Activated T-cell treated with anti-CD3 and anti-CD28 coated beads for 48 hours (primary cell): ENCODE measurements at places on chromosomes 4 and X.

DNA sequence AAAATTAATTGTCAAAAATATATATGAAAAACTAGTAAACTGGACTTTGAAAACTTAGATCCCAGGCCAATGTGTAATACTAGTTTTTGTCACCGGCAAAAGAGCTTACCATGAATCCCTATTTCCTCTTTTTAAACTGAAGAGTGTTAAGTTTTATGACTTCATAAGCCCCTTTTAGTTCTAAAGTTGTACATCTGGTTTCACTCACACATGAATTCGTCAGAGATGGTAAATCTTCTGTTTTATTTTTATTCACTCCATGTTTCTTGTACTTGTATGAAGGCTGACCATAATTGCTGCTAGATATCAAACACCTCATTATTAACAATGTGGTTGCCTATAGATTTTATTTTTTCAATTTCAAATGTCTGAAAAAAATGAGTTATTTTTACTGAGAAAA is 827.9 kb downstream of the PCDH7 start:
- no peak for DNase-seq

DNA sequence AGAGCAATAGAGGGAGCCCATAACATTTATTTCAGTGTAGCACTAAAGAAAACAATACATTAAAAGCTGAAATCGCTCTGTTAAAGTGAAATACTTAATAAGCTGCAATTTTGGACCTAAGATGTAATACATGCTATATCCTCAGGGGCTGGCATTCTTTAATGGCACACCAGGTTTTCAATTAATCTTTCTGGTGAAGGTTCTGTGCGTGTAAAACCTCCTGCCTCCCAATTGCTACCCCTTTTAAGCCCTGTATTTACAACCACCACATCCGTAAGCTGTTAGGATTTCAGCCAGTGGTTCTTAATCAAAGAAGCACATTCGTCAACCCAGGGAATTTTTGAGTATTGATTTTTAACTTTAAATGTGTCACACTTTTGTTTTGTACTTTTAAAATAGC is 7.6 kb upstream of the COMMD8 start:
- DNase-seq: no peak

DNA sequence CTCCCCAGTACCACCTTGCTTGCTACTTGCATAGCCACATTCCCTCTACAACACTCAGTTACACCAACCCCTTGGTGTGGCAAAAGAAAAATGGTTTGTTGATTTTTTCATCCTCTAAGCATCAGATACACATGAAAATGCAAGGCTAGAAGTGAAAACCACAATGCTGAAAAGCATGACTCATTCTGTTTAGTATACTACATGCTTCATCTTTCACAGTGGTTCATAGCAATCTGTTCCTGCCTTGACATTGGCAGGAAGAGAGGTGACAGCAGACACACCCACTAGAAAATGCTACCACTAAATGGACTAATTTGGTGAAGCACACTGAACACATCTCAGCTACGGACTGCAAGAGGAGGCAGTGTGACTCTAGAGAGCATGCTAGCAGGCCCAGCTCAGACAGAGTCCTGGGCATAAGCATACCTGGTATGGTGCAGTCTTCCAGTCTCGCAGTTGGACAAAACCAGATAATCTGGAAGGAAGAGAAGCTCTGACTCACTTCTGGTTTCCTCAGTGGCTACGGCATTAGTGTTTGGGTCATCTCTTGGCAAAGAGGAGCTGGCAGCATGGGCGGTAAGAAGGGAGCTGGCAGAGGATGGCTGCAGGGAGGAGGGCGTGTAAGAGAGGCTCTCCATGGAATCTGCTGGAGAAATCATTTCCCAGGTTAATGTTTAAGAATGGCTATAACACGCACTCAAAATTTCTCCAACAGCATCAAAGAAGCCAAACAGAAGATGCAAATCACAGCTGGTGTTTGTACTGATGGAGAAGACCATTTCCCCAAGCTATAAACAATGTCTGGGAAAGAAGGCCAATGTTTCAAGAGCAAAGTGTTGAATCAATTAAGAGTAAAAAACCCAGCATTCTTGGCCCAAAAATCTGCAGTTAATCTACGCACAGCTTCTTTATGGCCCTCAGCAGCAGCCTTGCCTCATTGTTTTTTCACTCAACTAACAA is 37.8 kb downstream of the GAB3 start:
- no peak for DNase-seq

GRCh38 chrX:56281789-56282188 is 49.6 kb downstream of the KLF8 start:
- DNase-seq: no peak

DNA sequence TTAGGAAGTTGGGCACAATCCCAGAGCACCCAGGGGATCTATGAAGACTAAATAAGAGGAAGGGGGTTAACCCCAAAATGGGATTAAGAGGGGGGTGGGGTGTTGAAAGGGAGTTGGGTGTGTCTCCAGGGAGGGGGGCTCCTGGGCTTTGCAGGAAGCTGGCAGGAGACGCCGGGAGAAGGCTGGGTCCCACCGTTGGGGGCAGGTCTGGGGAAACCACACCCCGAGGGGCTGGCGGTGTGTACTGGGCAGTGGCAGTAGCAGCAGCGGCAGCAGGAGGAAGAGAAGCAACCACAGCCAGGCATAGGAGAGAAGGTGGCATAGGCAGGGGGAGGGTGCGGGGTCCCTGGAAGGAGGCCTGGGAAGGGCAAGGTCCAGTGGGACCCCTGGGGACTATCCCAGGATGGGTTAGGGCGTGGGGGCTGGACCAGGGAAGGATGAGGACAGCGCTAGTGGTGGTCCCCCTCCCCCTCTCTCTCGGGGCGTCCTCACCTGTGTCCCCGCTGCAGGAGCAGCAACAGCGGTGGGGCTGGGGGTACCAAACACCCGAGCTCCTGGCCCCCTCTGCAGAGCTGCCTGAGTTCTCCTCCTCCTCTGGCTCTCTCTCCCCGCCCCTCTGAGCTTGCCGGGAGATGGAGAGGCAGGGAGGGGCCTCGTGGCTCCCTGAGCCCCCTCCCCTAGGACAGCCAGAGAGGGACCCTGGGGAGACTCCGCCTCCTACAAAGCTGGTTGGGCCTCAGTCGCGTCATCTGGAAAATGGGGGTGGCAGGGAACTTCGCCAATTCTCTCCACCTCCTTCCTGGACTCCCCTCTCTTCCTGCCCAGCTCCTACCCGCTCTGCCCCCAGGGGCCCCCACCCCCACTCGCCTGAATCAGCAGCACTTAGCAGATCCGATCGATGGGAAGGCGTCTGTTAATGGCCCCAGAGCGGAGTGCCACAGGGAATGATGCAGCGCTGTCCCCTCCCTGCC is at the start of gene KCND1:
TSS of gene KCND1 (minus strand) at position 596 of the 971 bp plus-strand sequence. CDS start 1,573 bp downstream, outside the sequence.
- DNase-seq: no peak

DNA sequence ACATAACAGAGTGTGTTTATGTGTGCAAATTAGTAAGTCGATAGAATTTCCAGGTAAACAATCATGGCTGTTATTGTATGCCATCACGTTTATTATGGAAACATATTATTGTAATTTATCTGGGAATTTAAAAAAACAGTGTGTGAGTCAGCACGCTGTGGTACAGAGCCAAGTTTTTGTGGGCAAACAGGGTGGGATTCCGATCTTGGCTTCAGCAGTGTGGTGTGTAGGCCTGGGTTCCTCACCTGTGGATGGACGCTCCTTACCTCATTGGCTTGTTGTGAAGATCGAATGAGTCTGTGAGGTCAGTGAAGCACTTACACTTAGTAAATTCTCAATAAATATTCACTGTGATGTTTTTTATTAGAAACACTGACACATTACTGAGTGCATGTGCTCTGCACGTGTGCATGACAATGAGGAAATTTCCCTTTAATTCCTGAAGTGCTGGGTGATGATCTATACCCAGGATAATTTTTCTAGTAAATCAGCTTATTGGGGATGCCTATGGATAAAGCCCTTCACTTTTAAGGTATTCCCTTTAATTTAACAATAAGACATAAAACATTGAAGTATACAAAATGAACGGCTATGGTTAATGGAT is 36.4 kb downstream of the SLIT2 start:
- DNase-seq: no peak

- DNase-seq: no peak
These were observed 334.7 kb downstream of the PPP1R2C start for GRCh38 chrX:42443267-42443666.

GRCh38 chr4:115292320-115293092 is 179.1 kb upstream of the NDST4 start:
- no peak for DNase-seq

DNA sequence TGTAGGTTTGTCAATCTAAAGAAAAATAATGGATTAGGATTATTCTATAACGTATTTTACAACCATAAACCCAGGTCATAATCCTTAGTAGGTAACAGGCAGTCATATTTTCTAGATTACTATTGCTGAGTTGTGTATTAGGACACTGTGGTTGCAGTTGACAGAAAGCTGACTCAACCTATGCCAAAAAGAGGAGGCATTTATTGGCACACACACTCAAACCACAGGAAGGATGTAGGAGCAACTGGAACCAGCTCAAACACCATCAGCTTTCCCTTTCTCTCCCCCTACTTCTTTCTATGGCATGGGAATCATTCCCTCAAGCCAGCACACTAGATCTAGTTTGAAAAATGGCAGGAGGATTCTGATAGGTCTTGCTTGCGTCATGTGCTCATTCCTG is 136.4 kb upstream of the FAM9C start:
- no peak for DNase-seq

GRCh38 chrX:19512961-19513360 is 2.3 kb downstream of the MAP3K15 start:
- DNase-seq: no peak

DNA sequence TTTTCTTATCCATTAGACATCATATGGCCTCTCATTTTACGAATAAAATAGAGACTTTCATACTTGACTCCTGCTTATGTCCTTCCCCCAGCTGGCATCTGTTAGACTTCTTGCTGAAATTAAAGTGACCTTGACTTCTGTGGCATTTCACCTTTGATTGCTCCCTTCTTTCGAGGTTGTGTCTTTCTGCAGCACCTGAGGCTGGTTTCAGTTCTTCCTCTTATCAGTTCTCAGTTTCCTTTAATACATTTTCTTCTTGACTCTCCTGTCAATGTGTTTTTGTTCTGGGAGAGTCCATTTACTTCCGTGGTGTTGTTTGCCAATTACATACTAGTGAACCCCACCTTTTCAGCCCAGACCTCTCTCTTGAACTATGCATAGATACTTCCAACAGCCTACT is 81.6 kb downstream of the RBPJ start:
- no peak for DNase-seq

DNA sequence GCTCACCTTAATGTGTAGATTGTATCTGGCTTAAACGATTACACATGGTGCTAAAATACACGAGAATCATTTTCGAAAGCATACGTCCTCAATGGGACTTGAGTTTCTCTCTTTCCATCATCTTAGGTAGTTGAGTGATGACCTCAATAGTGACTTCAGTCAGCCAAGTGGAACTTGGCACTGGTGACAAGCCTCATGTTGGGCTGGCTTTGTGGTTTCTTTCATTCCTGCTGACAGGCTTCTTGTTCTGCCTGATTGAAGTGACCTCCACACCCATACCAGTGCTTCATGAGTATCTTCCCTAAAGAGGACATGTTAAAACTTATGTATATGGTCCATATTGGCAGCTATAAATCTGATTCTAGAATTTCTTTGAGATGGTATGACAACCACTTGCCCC is 159.1 kb upstream of the WDR1 start:
- no peak for DNase-seq

GRCh38 chrX:39688576-39689375 is 409.0 kb downstream of the BCOR start:
- peak; percentile 10 for DNase-seq

DNA sequence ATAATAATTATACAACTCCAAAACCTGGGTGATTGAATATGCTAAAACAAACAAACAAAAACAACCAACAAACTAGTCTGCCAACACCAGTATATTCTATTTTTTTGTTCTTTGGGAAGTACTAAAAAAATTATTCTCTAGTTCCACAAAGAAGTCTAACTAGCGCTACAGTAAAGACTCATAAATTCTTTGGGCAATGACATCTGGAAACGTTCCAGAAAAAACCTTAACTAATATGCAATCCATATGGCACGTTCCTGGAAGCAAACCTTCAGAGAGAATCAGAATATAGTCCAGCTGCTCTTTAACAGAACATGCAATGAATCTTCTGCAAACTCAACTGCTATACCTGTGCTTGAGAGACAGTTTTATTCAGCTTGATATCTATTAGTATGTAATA is 500.1 kb downstream of the TRAM1L1 start:
- DNase-seq: no peak

DNA sequence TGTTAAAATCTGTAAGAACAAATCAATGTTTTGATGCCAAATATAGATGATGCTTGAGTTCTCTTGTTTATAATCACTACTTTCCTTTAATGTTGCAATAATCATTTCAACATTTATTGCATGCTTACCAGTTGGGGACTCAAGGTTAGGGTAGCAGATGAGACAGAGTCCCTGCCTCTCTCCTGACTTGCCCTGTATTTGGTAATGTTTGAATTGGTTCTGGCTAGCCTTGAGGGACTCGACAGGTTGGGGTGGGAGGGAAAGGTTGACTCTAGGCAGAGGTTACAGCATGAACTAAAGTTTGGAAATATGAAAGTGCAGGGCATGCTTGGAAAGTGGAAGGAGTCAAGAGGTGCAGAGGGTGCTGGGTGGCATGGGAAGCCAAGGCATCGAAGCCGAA is 2.0 kb downstream of the SEC24B start:
- no peak for DNase-seq

DNA sequence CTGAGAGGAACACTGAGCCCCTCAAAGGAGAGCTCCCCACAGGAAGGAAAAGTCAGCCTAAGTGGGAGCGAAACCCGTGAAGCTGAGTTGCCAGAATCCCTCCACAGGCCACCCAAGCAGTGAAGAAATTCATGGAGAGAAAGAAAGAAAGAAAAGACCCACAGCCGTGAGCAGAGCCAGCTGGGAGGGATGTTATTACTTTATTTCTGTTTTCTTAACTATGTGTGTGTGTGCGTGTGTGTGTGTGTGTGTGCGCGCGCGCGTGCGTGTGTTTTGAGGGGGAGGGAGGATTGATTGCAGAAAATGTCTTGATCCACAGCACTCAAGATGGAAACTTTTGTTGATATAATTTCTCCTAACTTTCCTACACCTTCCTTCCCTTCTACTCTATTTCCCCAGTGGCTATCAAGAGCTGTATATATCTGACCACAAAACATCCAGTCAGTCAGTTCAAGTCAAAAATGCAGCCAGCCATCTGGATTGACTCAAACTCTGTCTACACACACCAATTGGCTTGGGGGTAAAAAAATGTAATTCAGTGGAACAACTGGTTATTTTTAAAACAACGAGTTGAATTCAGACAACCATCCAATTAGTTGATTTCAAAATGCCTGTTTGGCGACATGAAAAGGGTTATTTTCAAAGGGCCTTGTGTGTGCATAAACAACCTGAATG is 13.8 kb upstream of the GPC3 start:
- no peak for DNase-seq

GRCh38 chr4:11365039-11365438 is 63.7 kb downstream of the HS3ST1 start:
- no peak for DNase-seq

GRCh38 chr4:190018201-190018920 is 8.7 kb downstream of the FRG2 start:
- no peak for DNase-seq

DNA sequence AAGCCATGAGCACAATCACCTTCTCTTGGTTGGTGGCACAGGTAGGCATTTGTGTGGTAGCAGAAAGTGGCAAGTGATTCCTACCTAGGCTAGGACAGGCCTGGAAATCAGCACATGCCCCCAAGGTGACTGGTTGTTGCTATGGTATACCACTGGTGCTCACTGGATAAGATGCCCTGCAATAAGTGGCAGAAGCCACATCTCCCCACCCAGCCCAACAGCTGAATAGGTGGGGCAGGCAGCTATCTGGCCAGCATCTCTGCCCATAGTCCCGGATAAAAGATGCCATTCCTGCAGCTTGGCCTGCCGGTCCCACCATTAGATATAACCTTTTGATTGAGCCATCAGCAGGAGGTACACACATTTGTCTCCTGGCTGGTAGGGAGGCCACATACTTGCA is 21.1 kb downstream of the AMER1 start:
- no peak for DNase-seq
